Thoracic aorta endothelial cell (primary cell): ENCODE measurements at places on chromosomes 2 and 18. TPM values are rescaled to one million over a fixed set of nuclear protein-coding genes. Genes with fewer than 3 reads are reported as not detected.

Gene OXER1
- total RNA-seq: not detected in 2 replicates

Gene MC4R
- total RNA-seq: not detected in 2 replicates

Gene BUB1
- total RNA-seq: 67.8 and 119 TPM in 2 replicates

Gene TMEM87B
- 72.9 and 88.7 TPM in 2 replicates for total RNA-seq
